ENCODE measurements at places on chromosomes 12 and 14.

DNA sequence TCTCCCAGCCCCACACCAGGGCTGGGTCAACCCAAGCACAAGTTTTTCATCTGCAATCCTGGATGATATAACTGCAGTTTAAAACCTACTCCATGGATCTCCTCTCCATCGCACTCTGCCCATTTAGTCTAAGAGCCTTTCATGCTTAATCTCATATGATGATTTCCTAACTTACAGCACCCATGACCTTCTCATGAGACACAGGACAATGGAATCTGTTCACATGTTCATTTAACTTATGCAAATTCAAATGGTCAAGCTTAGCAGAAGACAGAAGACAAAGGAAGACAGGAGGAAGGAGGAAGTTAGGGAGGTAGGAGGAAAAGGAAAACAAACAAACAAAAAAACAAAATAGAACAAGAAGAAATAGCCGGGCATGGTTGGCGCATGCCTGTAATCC, 64.6 kb upstream of the PNMA1 start:
- DNase-seq: no peak

DNA sequence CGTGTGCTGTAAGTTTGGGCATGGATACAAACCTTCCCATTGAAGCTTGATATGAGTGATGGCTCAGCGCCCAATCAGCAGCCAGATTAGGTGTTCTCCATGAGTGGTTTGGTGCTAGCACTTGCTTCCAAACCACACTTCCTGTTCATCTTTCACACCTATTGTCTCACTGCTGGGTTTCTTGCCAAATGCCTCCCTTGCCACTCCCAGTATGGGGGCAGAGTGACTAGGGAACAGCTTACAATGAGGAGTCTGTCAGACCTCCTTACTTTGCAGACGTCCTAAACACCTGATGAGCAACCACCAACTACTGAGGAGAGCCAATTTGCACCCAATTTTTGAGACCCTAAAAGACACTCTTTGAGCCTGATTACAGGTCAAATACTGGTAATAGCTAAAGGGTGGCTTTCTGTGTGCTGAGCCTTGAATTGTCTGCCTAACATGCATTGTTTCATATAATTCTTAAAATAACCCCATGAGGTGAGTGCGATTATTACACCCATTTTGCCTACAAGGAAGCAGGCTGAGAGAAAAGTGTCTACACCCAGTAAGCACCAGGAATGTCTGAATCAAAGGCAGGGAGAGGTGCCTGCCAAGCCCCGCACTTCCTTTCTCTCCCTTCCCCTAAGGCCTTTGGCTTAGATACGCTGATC, 48.4 kb upstream of the FOS start:
- DNase-seq: peak; percentile 47

DNA sequence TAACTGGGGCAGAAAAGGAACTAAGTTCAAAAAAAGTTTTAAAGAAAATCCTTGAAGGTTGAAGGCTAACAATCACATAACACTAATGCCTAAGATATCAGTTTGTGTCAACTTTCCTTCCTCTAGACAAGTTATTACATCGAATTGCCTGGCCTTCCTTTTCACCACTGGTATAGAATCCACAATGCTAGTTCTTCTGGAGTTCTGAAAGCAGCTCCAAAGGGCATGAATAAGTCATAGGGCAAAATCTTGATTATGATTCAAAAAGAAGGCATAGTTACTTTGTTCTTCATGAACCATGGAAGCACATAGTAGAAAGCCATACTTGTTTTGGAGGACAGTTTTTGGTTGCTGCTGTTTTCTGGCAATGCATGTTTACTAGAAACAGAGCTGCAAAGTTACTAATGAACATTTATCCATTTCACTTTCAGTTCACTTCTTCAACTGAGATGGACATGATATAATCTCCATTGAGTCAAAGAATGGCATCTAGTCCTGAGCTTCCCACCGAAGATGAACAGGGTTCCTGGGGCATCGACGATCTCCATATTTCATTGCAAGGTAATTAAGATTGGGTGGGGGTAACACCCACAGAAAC, 56.0 kb downstream of the SYNE2 start:
- no peak for DNase-seq

DNA sequence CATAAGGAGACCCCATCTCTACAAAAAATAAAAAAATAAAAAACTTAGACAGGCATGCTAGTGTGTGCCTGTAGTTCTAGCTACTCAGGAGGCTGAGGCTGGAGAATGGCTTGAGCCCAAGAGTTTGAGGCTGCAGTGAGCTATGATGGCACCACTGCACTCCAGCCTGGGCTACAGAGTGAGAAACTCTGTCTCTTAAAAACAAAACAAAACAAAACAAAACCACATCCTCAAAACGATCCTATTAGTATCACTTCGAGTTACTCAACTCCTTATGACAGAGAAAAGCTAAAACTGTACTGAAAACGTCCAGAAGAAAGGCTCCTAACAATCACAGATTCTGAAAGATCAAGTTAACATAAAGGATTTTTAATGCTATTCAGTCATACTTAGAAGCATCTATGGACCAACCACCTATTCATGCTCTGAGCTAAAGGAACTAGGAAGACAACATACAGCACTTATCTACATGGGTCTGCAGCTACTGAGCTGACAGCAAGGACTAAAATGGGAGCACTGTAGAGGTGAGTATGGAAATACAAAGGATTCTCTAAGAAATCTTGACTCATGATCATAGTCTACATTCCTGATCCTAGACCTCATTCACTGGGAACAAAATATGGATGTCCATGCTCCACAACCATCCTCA, 75.3 kb upstream of the DUSP6 start:
- no peak for DNase-seq

- no peak for DNase-seq
These were observed 157.9 kb upstream of the LMO3 start for GRCh38 chr12:16763901-16764300.

GRCh38 chr14:37864861-37865718, 269.7 kb downstream of the TTC6 start:
- no peak for DNase-seq

DNA sequence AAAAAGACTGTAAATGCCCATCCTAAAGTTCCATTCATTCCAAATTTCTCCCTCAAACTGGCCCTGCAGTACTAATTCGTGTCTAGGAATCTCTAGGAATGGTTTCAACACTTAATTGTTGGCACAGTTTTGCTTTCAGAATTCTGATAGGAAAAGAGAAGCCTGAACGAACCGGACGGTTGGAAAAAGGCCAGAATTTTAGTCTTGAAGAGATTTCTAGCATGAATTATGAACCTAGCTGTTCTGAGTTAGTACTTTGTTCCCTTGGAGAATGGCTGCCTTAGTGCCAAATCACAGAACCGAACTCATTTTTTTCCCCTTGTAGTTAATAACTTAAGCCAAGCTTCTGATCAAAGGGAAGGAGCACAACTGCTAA, 262.6 kb downstream of the ADAMTS20 start:
- no peak for DNase-seq

DNA sequence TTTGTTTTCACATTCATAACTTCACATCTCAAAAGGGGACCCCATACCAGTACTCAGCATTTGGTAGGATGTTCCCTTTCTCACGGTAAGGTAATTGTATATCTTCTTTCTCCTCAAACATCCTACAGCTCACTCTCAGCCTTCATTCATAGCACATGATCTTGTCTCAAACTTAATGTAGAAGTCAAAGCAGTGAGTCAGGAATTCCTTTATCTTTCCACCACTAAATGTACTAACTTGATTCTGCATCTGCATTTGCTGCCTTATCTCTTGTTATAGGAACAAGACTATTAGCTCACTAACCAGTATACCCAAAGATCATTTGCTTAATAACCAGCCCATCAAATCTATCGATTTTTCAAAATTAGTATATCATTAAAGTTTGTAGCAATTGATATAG, 22.9 kb downstream of the CPSF2 start:
- DNase-seq: no peak

GRCh38 chr12:7961395-7962178, 25.6 kb upstream of the SLC2A3 start:
- DNase-seq: no peak

- peak; percentile 61 for DNase-seq
These were observed 84.6 kb downstream of the SETD3 start for GRCh38 chr14:99395909-99396530.

DNA sequence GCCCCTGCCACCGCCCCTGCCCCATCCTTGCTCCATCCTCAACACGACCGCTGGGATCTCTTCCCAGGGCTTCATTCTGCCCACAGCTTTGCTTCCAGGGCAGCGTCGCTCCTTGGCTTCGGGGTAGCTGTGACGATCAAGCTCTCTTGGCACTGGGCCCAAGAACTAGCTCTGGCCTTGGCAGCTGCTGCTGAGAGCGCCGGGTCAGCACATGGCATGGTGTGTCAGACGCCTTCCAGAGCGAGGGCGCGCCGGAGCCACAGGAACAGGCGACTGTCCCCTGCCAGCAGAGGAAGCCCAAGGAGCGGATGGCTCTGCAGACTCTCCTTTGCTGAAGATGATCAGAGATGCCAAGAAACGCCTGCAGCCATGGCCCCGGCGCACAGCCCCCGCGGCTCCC, 15.9 kb downstream of the RAB35 start:
- no peak for DNase-seq

GRCh38 chr12:8544295-8544694, 3.6 kb upstream of the CLEC4E start:
- DNase-seq: peak; percentile 71

GRCh38 chr14:32121536-32121935, 44.4 kb downstream of the ARHGAP5 start:
- DNase-seq: no peak

- DNase-seq: no peak
These were observed 34.9 kb upstream of the SIX1 start for GRCh38 chr14:60684203-60684602.
